ENCODE measurements at places on chromosomes 4 and X.
A peak's percentile ranks its signal among the peaks of the same experiment; 100 is the strongest.

DNA sequence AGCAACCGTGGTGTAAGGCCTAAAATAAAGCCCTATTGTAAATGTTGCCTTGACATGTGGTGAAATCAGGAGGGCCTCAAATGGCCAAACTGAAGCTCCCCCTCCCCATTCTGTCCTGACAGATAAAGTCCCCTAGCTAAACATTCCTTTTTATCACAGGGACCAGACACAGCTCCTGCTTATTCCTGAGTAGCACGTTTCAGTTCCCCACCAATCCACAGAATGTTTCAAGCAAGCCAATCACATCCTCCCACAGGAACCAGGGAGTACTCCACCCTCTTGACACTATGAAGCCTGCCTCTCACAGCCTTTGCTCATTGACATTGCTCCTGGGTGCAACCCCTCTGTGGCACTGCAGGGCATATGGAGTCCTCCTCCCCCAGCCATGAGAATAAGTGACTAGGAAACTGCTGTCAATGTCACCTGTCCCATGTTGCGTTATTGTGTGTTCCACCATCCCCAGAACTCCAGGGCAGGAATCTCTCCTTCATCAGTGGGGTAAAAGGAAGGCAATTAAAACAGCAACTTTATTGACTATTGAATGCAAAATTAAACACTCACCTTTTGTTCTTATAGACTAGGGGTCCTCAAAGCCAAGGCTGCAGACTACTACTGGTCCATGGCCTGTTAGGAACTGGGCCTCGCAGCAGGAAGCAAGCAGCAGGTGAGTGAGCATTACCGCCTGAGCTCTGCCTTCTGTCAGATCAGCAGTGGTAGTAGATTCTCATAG lies 128.1 kb downstream of the COL25A1 start:
- DNase-seq, result no peak

GRCh38 chr4:112031712-112032328 lies 113.4 kb upstream of the FAM241A start:
- peak; percentile 65 for DNase-seq

GRCh38 chr4:22356987-22357596 lies 158.8 kb downstream of the ADGRA3 start:
- peak; percentile 58 for DNase-seq

- peak; percentile 45 for DNase-seq
These were observed at the start of gene SOWAHB for GRCh38 chr4:76897536-76898384. Gene SOWAHB, minus strand, starts transcription at chr4:76898144. Its CDS starts 295 bp downstream, at chr4:76897849.

- DNase-seq, result peak; percentile 11
These were observed 235.4 kb downstream of the RAB28 start for GRCh38 chr4:13248621-13249298.

GRCh38 chr4:138307319-138307718 lies 65.2 kb upstream of the SLC7A11 start:
- DNase-seq, result no peak

DNA sequence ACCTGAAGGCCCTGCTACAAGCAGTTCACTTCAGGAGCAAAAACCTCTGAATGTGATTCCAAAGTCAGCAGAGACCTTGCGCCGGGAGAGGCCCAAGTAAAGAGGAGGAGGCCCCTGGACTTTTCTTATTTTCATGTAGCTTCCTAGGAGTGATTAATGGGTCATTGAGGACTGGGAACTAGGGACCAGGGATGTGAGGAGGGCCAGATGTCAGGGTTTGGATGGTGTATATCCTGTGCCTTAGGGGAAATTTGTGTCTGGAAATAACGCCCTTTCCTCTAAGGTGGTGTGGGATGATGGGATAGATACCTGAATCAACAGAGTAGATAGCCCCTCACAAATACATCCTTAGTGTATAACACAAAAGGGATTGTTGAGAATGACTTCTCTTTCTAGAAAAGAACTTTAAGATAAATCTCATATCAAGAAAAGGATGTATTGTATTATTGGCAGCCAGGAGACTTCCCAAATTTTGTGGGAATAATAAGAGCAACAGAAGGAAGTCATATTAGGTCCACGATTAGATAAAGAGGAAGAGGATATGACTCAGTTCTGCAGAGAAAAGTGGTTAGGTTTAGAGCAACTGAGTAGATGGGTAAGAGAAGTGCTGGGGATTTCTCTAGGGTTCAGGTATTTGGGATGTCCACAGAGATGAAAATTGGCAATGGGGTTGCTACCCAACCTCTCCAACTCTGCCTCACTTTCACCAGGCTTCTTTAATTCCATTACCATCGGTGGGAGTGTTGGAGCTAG lies 1.1 kb downstream of the ITGB1BP2 start:
- DNase-seq, result no peak

DNA sequence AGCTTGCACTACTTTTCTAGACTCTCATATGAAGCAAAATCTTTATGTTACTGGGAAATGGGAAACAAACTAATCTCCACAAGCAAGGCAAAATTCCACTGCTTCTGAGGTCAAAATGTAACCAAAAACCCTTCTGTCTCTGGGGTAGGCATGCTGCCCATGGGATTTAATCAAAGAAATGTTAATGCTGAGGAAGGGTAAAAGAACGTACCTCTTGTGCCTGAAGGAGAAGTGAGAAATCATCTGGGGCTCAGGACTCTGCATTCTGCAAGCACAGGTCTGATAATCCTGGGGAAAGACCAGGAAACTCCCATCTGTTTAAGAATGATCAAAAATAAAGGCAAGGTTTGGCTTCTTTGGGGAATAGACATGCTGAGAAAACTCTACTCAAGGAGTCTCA lies 184.7 kb downstream of the GRID2 start:
- DNase-seq, result no peak

DNA sequence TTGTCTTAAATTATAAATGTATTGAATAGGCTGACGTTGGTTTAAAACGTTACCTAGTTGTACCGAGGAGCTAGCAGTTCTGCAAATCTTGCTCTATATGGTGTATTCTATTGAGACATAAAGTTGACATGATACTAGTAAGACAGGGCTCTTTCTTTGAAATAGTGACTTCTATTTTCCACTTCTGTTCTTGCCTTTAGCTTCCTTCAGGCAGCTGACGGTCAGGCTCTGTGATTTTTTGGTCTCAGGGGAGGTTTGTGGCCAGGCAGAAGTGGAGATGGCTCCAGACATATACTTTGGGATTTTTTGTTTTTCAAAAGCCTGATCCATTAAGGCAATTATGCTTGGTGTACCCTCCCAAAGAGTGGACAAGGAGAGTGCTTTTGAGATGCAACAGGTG lies 95.2 kb downstream of the SLC34A2 start:
- DNase-seq, result no peak

DNA sequence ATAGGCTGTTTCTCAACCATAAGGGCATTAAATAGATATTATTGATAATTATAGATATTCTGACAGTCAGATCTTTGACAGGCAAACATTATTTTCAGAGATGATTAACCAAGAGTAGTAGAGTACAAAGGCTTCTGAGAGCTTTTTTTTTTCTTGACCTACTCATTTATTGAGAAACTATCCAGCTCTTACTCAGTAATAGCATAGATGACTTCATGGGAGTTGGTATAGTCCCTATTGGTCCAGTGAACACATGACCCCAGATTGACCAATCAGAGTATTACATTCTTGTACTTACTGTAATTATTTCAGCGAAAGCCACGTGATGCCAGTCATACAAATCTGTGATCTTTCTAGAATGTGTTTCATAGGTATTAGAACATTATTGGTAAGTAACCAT lies 508.7 kb downstream of the FSTL5 start:
- DNase-seq, result no peak

DNA sequence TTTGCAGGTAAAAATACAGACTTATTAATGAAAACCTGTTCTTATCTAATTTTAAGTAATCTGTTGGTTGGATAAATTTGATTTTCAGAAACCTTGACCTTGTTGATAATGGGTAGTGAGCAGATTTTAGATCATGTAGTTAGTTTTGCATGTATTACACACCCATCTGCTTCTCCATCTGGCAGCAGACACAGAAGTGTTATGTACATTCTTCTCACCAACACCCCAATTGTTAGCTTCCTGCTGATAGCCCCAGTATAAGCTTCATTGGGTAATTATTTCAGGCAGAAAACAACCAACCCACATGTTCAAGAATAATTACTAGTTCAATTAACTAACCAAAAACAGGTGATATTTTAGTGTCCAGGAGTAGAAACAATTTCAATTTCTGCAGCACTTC lies 1740.5 kb upstream of the AGA start:
- DNase-seq, result no peak

DNA sequence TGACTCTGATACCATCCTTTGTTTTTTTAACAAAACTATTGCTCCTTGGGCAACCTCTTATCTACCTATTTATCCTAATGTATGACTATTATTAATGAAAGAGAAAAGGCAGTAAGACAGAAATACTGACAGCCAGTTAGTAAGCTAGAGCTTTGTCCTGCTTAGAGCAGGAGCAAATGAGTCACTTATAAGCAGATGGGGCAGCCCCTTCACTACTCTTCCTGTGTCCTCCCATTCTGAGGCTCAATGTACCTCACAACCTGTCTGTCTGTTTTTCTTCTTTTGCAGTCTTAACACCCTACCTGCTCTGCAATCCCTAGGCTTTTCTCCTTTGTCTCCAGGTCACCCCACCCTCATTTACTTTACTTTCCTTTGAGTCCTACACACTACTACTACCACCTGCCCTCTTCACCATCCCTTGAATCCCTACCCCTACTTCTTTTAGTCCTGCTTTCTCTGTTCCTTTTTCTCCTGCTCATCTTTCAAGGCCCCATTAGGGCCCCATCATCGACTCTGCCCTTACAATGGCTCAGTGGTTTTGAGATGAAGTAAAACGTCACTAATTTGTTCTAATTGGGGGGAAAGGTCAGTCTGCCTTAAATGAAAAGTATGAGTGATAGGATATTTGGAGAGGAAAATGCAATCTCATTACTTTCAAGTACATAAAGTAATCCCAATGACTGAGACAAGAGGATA lies 294.3 kb downstream of the GUCY2F start:
- no peak for DNase-seq

DNA sequence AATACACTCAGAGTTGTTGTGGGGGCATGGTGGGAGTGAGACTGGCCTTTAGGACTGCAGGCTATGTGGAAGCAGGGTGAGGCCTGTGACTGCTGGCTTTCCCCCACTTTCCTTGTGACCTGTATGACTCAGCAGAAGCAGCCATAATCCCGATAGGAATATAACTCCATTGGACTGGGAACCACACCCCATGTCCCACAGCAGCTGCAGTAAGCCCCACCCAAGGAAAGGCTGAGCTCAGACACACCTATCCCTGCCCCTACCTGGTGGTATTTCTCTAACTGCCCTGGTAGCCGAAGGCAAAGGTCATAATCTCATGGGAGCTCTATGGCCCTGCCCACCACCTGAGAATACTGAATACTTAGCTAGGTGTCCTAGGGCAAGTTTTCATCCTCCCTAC lies 169.3 kb downstream of the GC start:
- DNase-seq, result no peak

DNA sequence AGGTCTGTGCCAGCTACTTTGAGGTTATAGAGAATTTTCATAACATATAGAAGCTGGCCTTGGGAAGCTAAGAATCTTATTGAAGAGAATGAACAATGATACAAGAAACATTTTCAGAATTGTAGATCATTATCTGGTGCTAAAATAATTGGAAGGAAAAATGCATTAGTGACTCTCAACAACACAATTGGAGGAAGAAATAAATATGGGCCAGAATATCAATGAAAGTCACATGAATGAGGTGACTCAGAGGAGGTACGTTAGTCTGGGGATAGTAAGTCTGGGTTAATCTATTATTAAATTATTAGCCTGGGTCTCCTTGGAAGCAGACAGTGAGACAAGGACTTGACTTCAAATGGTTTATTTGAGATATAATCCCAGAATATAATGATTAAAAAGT lies 529.3 kb upstream of the SLIT2 start:
- DNase-seq, result no peak

- peak; percentile 88 for DNase-seq
These were observed at the start of gene PLA2G12A for GRCh38 chr4:109729718-109730618. Gene PLA2G12A, minus strand, starts transcription at chr4:109730070. Its CDS starts 261 bp downstream, at chr4:109729809.

- no peak for DNase-seq
These were observed 234.1 kb downstream of the GRXCR1 start for GRCh38 chr4:43126595-43126994.

- DNase-seq, result no peak
These were observed 33.0 kb downstream of the TFDP3 start for GRCh38 chrX:133185119-133185518.

- DNase-seq, result peak; percentile 13
These were observed at the start of gene MAGEC1 for GRCh38 chrX:141903400-141904155. Gene MAGEC1, plus strand, starts transcription at chrX:141903894. Its CDS starts 1,179 bp downstream, at chrX:141905073.

GRCh38 chrX:906586-906985 lies 276.0 kb downstream of the SHOX start:
- DNase-seq, result no peak

- peak; percentile 26 for DNase-seq
These were observed 47.9 kb downstream of the COX18 start for GRCh38 chr4:73021634-73022033.

DNA sequence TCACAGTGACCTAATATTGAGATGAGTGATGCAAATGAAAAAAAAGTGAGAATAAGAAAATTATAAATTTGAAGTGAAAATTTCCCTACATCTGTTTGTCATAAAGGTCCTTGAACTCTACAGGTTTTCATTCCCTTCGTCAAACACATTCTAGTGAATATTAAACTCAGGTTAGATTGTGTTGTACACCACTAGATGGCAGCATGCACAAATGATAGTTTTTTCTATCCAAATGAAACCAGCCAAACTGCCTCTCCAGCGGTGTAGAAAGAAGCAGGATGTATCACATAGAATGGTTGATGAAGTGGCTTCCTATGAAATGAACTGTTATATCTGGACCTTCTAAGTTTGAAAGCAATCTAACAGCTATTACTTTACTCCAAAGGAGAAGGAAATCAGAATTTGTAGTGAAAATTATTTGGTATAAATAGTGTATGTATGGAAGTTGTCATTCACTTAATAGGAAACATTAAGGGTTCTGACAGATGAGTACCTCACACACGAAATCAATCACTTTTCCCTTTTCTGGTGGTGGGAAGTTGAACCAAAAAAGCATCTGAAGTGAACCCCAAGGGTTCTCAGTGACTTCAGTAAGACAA lies 382.7 kb downstream of the UNC5C start:
- DNase-seq, result peak; percentile 80

- DNase-seq, result no peak
These were observed 75.1 kb downstream of the CEP44 start for GRCh38 chr4:174358829-174359228.

DNA sequence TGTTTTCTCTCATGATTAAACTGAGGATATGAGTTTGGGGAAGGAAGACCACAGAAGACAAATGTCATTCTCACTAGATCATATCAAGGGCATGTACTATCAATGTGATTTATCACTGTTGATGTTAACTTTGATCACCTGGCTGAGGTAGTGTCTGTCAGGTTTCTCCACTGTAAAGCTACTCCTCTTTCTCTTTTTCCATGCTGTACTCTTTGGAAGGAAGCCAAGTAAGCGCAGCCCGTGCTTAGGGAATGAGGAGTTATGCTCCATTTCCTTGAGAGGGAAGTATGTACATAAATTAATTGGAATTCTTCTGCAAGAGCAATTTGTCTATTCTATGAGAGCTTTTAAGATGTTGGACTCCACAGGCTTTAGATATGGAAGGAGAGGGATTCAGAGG lies 4.0 kb upstream of the KANTR start:
- DNase-seq, result no peak

- DNase-seq, result peak; percentile 8
These were observed 307 bp downstream of the ATG4A start for GRCh38 chrX:108091878-108092291.

- no peak for DNase-seq
These were observed 137.9 kb upstream of the FAM241A start for GRCh38 chr4:112007391-112007790.

All from COR-L47 (cell line).